ENCODE measurements at places on chromosomes 3 and 15. TPM values are rescaled to one million over a fixed set of nuclear protein-coding genes. Genes with fewer than 3 reads are reported as not detected.

ITGB5 gene
- total RNA-seq: 109 TPM

GABRR3 gene
- total RNA-seq: not detected

RASGRP1 gene
- 2.4 TPM for total RNA-seq

TRPC1 gene
- total RNA-seq: 7.9 TPM

CHST13 gene
- total RNA-seq: 31.5 TPM

NIT2 gene
- total RNA-seq: 55.7 TPM

CCR8 gene
- total RNA-seq: not detected

CYP19A1 gene
- total RNA-seq: 38.1 TPM

SAMMSON gene
- not detected for total RNA-seq

DNA sequence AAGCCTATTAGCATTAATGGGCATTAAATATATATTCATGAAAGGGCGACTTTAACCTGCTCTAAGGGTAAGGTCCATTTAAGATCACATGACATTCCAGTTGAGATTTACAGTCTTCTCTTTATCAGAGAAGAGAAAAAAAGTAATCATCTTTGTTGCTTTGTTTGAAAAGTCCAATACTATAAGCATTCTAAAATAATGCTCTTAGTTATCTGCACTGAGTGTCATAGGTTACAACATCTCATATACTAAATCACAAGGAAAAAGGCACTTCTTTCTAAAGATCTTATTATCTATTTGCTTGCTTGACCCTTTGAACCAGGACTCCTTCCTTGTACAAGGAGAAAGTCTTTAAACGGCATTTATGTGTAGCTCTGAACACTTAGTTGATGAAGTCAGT is 1.4 kb downstream of the TMEM207 start:
- no peaks in the 10 kb centered on the region for H3K36me3 ChIP-seq
- no peak for DNase-seq
- H3K27me3 ChIP-seq: no peaks in the 10 kb centered on the region

- peaks cover 13% of the 10 kb centered on the region for H3K4me1 ChIP-seq
- H3K36me3 ChIP-seq: no peaks in the 10 kb centered on the region
- H3K27me3 ChIP-seq: no peaks in the 10 kb centered on the region
- no peak overlapping the region for H3K27ac ChIP-seq
- no peak for DNase-seq
Measured at GRCh38 chr3:183638101-183638852, 2.9 kb downstream of the KLHL24 start.

GRCh38 chr15:78170848-78171773 is 21.9 kb downstream of the IDH3A start:
- H3K4me1 ChIP-seq: no peaks in the 10 kb centered on the region
- no peaks in the 10 kb centered on the region for H3K27me3 ChIP-seq
- DNase-seq: no peak
- no peak overlapping the region for H3K4me3 ChIP-seq
- no peaks in the 10 kb centered on the region for H3K36me3 ChIP-seq
- H3K27ac ChIP-seq: no peak overlapping the region

GRCh38 chr3:111385971-111386495 is 156.0 kb upstream of the CD96 start:
- H3K36me3 ChIP-seq: no peaks in the 10 kb centered on the region
- no peak overlapping the region for H3K4me3 ChIP-seq
- DNase-seq: no peak
- no peak overlapping the region for H3K27ac ChIP-seq

GRCh38 chr15:71079208-71080044 is 35.8 kb upstream of the THSD4 start:
- H3K36me3 ChIP-seq: no peaks in the 10 kb centered on the region
- H3K4me3 ChIP-seq: no peak overlapping the region
- H3K4me1 ChIP-seq: peaks cover 17% of the 10 kb centered on the region
- peak overlapping the region; percentile 42 for H3K27ac ChIP-seq
- no peaks in the 10 kb centered on the region for H3K27me3 ChIP-seq

GRCh38 chr3:183301937-183302580 is 49.0 kb downstream of the B3GNT5 start:
- H3K27me3 ChIP-seq: no peaks in the 10 kb centered on the region
- no peak overlapping the region for H3K27ac ChIP-seq
- H3K4me3 ChIP-seq: no peak overlapping the region
- no peaks in the 10 kb centered on the region for H3K36me3 ChIP-seq
- no peak for DNase-seq

DNA sequence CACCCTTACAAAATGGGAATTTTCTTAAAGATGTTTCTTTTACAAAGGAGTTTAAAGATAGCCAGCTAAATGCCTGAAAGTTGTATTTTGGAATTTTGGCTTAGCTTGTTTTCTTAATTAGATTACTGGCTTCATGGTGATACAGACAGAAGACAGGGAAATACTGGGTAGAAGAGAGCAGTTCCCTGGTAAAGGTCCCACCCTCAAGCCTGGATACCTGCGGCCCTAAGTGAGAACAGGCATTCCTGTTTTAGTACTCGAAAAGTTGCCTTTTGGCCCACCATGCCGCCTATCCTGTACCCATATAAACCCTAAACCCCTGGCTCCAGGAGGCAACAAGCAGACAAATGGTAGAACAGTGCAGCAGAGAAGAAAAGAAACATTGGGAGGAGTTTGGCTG is 29.4 kb downstream of the SETMAR start:
- no peaks in the 10 kb centered on the region for H3K4me1 ChIP-seq

DNA sequence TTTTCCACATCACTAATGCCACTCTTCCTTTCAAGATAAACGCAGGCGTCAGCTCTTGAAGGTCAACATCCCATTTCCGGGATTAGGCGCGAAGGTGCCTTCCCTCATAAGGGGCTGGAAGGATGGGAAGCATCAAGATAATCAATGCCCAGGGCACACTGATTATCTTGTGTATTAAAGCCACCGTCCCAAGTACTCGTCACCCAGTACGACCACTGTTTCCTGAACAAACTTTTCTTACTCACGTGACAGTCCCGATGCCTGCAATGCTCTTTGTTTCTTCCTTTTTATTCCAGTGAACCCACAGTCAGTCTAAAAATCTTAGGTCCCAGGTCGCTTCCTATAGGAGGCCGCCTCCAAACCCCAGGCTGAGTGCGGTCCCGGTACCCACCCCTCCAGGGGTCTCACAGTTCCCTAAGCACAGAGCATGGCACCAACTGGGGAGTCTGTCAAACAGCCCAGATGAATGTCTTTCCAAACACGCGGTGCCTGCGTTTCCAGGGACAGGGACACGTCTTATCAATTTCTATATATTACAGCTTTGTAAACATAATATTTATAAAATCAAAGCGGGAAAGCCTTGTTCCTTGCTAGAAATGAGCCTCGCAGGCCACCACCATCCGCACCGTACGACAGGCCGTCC is 589 bp downstream of the ANAPC13 start:
- peak overlapping the region; percentile 68 for H3K4me3 ChIP-seq
- H3K36me3 ChIP-seq: no peaks in the 10 kb centered on the region
- peak overlapping the region; percentile 97 for H3K27ac ChIP-seq
- no peaks in the 10 kb centered on the region for H3K27me3 ChIP-seq
- DNase-seq: peak; percentile 46
- peaks cover 20% of the 10 kb centered on the region for H3K4me1 ChIP-seq

DNA sequence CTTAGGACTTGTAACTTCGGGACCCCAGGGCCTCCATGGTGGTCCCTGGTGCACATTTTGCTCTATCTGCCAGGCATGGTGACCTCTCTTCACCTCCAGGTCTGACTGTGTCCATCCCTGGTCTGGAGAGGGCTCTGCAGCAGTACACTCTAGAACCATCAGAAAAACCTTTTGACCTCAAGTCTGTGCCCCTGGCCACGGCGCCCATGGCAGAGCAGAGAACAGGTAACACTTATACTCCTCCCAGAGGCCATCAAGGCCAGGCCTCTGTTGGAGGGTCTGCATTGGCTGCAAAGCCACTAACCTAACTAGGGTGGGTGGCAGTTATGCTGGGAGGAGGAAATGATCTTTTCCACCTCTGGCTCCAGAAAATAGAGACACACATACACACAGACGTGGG is 10.3 kb upstream of the HMCES start:
- H3K27me3 ChIP-seq: no peaks in the 10 kb centered on the region
- no peak for DNase-seq
- peaks cover 5% of the 10 kb centered on the region for H3K36me3 ChIP-seq
- H3K27ac ChIP-seq: no peak overlapping the region
- no peaks in the 10 kb centered on the region for H3K4me1 ChIP-seq

DNA sequence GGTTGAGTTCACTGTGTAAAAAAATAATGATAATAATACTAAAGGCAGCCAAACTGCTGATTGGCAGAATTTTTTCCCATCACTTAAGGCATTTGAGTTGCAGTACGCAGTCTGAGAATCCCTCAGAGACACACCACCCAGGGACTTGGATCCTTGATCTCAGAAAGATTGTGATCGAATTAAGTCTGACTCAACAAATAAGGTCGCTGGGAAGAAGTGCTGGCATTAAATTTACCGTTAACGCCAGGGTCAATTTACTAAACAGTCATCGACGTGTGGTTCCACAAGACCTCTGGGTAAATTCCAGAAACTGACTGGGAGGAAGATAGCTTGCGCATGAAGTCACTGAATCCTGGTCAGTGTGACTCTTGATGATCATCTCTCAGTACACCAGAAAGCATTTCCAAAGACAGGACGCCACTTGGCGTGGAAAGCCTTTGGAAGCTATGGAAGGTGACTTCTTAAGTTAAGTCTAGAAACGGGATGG is 48.3 kb upstream of the CGNL1 start:
- H3K27ac ChIP-seq: peak overlapping the region; percentile 6
- H3K36me3 ChIP-seq: no peaks in the 10 kb centered on the region
- no peaks in the 10 kb centered on the region for H3K27me3 ChIP-seq
- no peak overlapping the region for H3K4me3 ChIP-seq
- peaks cover 21% of the 10 kb centered on the region for H3K4me1 ChIP-seq
- no peak for DNase-seq

DNA sequence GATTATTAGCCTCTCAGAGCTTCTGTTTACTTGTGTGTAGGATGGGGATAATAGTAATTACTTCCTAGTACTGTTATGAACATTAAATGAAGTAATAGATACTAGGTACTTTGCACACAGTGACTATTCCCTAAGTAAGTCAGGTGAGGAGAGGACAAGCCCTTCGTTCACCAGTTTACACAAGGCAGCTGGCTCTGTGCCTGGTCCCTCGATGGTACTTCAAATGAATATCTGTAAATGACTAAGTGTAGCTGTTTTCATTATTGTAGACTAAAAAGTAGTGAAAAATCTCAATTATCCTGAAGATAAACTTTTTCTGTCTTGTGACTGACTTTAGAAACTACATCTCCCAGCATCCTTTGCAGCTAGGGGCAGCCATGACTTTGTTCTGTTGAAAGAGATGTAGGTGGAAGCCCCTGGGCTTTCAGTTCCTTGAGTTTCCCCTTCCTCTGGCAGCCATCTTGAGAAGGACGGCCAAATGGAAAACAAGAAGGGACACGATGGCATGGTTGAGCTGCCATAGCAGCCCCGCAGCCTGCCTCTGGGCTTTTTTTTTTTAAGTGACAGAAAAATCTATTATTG is 11.7 kb upstream of the WNT7A start:
- peaks cover 5% of the 10 kb centered on the region for H3K4me1 ChIP-seq
- peaks cover 7% of the 10 kb centered on the region for H3K27me3 ChIP-seq
- DNase-seq: no peak
- H3K36me3 ChIP-seq: no peaks in the 10 kb centered on the region
- no peak overlapping the region for H3K4me3 ChIP-seq

GRCh38 chr3:136351905-136352304 is 101.8 kb downstream of the PCCB start:
- H3K27me3 ChIP-seq: no peaks in the 10 kb centered on the region
- H3K4me3 ChIP-seq: no peak overlapping the region
- no peaks in the 10 kb centered on the region for H3K36me3 ChIP-seq
- H3K4me1 ChIP-seq: peaks cover 3% of the 10 kb centered on the region

GRCh38 chr3:134211797-134212196 is 38.9 kb downstream of the RYK start:
- no peak overlapping the region for H3K27ac ChIP-seq
- H3K36me3 ChIP-seq: peaks cover 3% of the 10 kb centered on the region
- no peaks in the 10 kb centered on the region for H3K27me3 ChIP-seq
- peak; percentile 69 for DNase-seq

DNA sequence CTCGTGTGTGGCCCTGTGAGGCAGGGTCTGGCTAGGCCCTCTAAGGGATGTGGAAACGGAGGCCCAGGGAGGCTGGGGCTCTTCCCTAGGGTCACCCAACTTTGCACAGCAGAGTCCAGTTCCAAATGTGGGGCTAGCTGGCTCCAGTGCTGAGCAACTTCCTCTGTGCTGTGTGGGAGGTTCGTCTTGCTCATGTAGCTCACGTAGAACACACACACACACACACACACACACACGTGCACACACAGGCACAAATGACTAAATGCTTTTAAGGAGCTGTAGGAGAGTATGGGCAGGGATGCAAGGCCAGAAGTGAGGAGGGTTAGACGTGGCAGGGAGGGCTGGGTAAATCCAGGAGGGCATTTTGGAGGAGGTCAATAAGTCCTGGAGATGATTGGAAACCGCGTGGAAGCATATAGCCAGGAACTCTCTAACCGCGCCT is 213.8 kb downstream of the RPLP1 start:
- no peaks in the 10 kb centered on the region for H3K36me3 ChIP-seq
- H3K4me1 ChIP-seq: no peaks in the 10 kb centered on the region
- H3K27me3 ChIP-seq: peaks cover 3% of the 10 kb centered on the region
- H3K27ac ChIP-seq: no peak overlapping the region
- DNase-seq: no peak

- no peak overlapping the region for H3K4me3 ChIP-seq
- DNase-seq: no peak
- no peak overlapping the region for H3K27ac ChIP-seq
Measured at GRCh38 chr3:127775398-127776109, 46.8 kb downstream of the MGLL start.

DNA sequence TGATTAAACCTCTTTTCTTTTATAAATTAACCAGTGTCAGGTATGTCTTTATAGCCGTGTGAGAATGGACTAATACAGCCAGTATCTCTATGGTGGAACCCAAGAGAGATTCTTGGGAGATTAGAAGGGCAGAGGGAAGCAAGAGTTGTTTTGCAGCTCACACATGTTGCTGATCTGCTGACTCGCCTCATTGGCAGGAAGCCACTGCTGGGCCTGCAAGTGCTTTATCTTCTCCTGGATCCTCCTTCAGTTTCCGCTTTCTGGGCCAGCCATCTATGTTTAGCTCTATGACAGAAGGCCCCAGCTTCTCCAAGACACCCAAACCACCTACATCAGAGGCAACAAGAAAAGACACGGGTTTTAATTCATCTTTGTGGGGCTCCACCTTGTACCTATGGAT is 23.4 kb upstream of the GALNT15 start:
- peak; percentile 43 for DNase-seq
- no peak overlapping the region for H3K4me3 ChIP-seq
- no peak overlapping the region for H3K27ac ChIP-seq
- no peaks in the 10 kb centered on the region for H3K27me3 ChIP-seq
- no peaks in the 10 kb centered on the region for H3K4me1 ChIP-seq
